NCI-H1694 (cell line): ENCODE measurements at places on chromosomes 11 and 22.

DNA sequence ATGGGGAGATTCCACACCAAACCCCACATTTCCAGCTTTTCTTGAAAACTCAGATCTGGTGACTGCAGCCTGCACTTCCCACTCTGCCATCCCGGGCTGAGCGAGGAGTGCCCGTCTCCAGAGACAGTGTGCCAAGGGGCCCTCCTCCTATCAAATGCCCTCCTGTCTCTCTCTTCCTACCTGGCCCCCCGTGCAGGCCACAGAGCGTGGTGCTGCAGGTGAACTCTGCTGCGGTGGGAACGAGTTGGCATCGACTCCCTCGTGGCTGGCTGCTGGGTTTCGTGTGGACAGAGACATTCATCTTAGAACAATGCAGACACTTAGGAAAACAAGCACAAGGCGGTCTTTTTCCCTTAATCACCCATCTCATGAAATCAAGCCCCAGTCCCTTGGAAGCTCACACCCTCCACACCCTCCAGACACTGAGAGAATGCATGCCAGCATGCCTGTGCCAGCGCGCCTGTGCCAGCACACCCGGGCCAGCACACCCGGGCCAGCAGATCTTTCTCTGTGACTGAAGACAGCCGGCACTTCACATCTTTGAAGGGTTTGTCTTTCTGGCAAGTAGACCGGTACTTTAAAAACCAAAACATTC lies 65.0 kb downstream of the PARVB start:
- DNase-seq, result no peak

- DNase-seq, result no peak
These were observed at the start of gene RIC3 for GRCh38 chr11:8168485-8169257. Gene RIC3 (minus strand): TSS chr11:8169025. CDS start chr11:8168989, 36 bp downstream.

DNA sequence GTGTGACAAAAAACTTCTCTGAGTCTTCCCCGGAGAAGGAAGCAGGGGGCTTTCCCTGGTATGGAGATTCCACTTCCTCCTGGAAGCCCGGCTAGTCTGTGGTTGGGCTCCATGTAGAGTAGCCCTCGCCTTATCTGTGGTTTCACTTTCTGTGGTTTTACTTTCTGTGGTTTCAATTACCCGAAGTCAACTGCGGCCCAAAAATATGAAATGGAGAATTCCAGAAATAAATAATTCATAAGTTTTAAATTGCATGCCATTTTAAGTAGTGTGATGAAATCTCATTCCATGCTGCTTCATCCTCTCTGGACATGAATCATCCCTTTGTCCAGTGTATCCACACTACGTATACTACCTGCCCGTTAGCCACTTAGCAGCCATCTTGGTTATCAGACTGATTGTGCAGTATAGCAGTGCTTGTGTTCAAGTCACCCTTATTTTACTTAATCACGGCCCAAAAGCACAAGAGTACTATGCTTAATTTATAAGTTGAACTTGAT lies 275.0 kb upstream of the SESN3 start:
- DNase-seq, result no peak

DNA sequence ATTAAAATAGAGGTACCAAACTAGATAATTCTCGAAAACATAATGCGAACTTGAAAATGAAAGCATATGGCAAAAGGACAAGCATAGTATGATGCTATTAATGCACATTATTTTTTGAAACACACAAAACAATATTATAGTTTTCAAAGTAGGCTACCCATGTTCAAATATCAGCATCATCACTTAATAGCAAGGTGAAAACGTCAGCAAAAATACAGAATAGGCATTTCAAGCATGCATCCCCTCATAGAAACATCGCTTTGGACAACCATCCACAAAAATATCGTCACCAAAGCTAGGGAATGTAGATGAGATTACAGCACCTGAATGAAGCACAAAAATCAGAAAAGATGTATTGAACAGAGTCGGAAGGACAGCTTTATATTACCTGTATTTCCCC lies 814.5 kb upstream of the LRRC4C start:
- no peak for DNase-seq

- no peak for DNase-seq
These were observed 13.4 kb downstream of the SYT13 start for GRCh38 chr11:45272701-45273100.

DNA sequence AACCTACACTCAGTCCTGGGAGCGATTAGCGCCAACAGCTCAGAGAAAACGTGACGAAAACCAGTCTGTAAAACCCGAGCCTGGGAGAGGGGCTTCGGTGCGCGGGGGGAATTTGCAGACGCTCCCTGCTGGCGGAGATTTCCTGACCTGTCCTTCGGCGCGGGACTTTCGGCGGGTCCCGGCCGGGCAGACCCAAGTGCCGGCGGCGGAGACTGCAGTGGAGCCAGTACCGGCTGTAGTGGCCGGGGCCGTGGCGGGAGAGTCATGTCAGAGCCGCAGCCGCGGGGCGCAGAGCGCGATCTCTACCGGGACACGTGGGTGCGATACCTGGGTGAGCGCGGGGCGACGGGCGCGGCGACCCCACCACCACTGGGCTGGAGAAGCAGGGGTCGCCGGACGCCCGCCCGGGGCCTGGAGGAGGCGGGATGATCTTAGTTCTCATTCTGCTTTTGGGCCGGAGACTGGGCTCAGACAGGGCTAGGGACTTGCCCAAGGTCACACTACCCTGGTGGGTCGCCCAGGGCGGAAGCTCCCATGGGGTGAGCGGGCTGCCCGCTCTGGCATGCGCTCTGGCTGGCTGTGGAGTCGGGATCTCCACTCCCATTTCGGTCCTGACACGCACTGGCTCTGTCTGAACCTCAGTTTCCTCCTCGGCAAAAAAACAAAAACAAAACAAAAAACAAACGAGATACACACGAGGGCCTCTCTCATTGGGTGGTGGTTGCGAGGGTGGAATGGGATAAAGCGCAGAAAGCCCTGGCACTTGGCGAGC lies at the start of gene MTFP1:
TSS of gene MTFP1 (plus strand) at position 153 of the 772 bp plus-strand sequence. CDS start at position 265, 112 bp downstream.
- peak; percentile 41 for DNase-seq

DNA sequence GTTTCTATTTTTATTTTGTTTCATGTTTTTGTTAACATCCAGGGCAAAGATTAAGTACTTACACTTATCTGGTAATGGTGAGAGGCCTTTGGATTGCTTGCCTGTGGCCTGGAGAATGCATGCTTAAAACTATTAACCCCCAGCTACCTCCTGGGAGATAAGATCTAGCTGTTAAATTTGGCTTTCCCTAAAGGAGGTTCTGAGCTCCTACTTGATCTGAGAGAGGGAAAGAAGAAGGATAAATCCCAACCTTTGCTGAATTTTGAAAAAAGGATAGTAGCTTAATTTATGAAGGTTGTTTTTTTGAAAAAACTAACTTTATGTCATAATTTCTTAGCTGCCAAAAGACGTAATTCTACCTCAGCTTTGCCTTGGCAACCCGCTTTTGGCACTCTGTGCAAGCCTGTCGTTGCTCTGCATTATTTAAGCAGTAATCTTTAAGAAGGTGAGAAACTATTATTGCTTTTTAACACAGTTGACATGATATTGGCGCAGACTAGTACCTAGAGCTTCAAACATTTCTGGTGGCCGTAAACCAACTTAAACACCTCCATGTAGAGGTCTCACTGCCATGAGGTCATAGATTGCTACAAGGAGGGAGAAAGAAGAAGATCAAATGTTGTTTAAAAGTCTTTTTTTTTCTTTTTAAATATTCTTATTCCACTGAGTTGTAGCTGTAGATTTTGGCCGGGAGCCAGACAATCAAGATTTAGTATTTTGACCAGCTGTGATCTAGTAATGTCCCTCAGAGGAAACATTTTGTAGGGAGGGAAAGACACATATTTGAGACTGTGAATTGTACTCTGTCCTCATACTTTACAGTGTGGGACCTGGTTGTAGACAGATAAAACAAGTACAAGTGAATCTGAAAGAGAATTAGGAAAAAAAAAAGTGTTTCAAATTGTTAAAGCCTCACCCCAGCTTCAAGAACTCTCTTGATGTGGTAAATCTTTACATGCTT lies 74.4 kb downstream of the WNT11 start:
- no peak for DNase-seq

GRCh38 chr11:60396382-60396781 lies at the start of gene MS4A14:
Gene MS4A14 (plus strand): TSS chr11:60396459. CDS start chr11:60396579, 120 bp downstream.
- no peak for DNase-seq

GRCh38 chr11:3000032-3000961 lies 8.2 kb upstream of the NAP1L4 start:
- DNase-seq, result peak; percentile 67

DNA sequence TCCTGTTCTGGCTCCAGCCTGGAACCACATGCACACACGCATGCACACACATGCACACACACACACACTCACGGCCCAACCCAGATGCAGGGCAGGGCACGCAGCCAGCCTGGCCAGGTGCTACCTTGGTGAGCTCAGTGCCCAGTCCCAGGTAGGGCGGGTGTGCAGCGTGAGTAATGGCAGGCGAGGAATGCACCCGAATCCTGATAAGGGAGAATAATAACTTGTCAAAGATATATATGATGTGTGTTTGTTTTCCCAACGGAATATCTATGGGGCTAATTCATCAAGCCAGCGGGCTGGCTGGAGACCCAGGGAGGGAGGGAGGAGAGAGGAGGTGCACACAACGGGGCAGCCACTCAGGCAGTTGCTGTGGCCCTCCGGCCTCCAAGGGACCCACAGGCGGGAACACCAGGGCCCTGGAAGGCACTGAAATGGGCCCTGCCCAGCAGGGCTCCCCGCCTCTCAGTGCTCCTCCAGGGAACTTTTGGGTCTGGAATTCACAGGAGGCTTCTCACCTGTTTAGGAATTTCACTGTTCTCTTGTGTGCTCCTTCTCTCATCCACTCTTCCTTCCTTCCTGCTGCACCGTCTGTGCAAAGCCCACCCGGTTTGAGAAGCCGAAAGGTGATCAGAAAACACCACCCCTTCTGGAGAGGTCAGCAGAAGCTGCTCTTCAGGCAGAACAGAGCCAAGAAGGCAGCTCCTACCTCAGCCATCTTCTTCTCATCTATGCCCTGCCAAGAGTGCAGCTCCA lies 79.0 kb downstream of the BUD13 start:
- no peak for DNase-seq

DNA sequence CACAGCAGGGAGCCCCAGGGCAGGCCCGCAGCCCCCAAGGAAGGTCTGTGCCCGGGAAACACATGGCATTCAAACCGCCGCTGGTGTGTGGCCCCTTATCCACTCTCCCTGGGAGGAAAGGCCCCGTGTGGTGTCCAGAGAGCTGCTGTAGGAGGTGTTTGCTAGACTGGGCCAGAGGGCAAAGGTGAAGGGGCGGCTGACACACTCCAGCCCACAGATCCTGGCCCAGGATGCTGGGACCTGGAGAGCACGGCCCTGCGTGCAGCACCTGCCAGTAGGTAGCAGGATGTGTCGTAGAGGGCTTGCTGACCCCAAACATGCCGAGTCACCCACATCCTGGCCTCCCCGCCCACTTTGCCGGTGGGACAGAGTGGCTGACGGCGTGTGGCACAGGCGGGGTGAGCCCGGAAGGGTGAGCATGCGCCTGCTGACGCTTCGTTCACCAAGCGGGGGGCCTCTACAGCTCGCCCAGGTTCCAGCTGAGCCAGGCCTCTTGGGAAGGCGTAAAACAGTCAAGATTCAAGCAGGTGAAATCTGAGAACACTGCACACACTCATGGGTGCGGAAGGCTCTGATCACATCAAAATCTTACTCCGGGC lies 11.0 kb downstream of the OSBPL5 start:
- no peak for DNase-seq

DNA sequence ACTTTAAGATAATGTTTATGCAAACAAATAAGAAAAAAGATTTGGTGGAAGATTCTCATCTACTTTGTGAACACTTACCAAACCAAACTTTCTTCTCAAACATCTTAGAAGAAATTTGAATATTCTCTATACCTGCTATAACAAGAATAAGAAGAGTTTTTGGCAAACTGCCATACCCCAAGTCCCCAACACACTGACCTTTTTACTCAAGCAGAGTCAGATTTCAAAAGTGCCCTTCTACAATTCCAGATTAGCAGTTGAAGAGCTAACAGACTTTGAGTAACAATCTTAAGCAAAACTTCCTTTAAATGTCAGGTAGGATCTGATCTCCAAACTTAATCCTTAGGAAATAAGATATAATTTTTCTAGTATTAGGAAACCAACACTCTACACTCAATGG lies 33.9 kb downstream of the TSG101 start:
- no peak for DNase-seq

DNA sequence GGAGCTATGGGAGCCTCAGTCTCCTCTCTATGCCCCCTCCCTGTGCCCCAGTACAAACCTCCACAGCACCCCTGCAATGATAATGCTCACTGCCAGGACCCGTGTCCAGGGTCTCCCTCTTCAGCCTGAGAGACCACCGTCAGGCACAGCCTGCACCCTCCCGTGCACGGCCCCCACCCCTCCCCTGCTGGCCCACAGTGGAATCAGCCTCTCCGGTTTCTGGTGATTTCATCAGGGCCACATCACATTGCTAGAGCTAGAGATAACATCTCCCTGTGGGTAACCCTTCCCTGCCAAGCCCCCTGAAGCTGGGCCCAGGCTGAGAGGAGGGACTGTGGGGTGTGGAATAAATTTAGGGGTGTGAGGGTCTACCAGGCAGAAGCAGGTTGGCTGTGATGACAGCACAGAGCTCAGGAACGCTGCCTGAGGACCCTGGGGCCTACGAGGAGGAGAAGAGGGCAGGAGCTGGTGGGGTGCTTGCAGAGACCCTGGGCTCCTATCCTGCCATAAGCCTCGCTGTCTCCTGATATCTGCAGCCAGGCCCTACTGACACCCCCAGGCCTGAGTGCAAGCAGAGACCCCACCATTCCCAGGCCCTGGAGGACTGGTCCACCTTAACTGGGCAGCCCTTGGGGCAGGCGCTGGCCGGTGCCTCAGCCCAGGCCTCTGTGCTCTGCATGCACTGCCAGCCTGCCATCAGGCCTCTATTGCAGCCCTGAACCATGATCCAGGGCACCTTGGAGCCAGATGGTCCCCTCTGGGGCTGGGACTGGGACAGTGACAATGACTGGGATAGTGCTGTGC lies at the start of gene KLHDC7B:
TSS of gene KLHDC7B (plus strand) at position 378 of the 804 bp plus-strand sequence. CDS start at position 723, 345 bp downstream.
- no peak for DNase-seq

GRCh38 chr11:133900176-133901105 lies 55.1 kb upstream of the SPATA19 start:
- DNase-seq, result no peak

- no peak for DNase-seq
These were observed 21.0 kb upstream of the PPP6R3 start for GRCh38 chr11:68439355-68440065.

DNA sequence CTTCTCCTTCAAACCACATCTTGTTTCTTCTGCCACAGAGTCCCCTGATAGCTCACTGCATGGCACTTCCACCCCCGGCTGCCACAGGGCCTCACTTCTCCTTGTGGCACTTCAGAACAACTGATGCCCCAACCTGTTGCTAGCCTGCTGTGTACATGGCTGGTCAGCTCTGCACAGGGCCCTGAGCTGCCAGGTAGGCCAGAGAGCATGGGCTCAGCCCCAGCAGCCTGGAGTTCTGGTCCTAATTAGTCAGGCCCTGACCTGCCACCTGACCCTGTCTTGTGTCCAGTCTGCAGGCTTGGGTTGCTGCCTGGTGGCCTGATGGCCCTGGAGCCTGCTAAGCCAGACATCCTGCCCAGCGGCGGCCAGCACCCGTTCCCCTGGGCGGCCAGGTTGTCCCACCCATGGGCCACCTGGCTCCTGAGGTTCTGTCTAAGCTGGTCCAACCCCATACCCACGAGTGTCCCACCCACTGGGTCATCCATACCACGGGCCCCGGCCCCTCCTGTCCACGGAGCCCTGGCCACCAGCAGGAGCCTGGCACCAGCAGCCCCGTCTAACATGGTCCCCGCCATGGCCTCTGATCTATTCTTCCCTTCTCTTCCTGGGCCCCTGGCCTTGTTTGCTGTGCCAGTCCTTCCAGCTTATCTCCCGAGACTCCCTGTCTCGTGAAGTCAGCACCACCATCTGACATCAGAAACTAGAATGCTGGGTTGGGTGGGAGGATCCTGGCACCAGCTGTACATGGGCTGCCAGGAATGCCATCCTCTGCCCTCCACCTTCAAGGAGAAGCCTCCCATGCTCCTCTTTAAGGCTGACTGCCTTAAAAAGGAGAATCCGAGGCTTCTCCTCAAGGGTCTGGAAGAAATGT lies 3.1 kb upstream of the CERK start:
- DNase-seq, result no peak
